Esophagus squamous epithelium (tissue), 5 donors: ENCODE measurements at places on chromosomes 4 and X. TPM values are rescaled to one million over a fixed set of nuclear protein-coding genes. Genes with fewer than 3 reads are reported as not detected.

Gene CFAP99
- 0.11 TPM for total RNA-seq

Gene ADH1C
- total RNA-seq = 10.8 TPM

Gene ABRAXAS1
- total RNA-seq = 9.0 TPM

Gene EREG
- total RNA-seq = 122 TPM

Gene NIPAL1
- total RNA-seq = 30.2 TPM

Gene RHOH
- total RNA-seq = 1.3 TPM

Gene ETDA
- total RNA-seq = not detected

Gene NELFA
- total RNA-seq = 23.7 TPM

- no peak for DNase-seq
Observed at GRCh38 chrX:71216485-71216884, 6.5 kb upstream of the GJB1 start.

GRCh38 chrX:29044423-29045184 is 457.4 kb downstream of the IL1RAPL1 start:
- DNase-seq = no peak

- no peak for DNase-seq
Observed at GRCh38 chr4:687971-688853, 739 bp downstream of the SLC49A3 start.

DNA sequence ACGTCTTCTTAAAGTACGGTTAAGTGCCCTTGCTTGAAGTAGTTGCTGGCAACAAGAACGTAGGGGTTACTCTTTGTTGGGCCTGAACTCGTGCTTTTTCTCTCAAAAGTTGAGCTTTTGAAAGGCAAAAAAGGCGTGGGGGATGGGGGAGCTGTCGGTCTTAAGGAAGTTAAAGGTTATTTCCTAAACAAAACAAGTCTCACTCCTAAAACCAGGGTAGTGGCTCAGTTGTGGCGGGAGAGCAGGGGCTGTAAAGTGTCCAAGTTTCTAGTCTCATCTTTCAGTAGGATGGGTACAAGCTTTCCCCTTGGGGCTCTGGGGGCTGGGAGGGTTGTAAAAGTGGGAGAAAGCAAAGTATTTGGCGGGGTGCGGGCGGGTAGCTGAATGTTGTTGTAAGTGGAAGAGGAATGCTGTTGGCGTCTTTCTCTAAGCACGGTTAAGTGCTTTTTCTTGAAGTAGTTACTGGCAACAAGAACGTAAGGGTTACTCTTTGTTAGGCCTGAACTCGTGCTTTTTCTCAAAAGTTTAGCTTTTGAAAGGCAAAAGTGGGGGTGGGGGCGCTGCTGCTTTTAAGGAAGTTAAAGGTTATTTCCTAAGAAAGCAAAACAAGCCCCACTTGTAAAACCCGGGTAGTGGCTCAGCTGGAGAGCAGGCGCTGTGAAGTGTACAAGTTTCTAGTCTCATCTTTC is 904 bp upstream of the WDR1 start:
- no peak for DNase-seq

DNA sequence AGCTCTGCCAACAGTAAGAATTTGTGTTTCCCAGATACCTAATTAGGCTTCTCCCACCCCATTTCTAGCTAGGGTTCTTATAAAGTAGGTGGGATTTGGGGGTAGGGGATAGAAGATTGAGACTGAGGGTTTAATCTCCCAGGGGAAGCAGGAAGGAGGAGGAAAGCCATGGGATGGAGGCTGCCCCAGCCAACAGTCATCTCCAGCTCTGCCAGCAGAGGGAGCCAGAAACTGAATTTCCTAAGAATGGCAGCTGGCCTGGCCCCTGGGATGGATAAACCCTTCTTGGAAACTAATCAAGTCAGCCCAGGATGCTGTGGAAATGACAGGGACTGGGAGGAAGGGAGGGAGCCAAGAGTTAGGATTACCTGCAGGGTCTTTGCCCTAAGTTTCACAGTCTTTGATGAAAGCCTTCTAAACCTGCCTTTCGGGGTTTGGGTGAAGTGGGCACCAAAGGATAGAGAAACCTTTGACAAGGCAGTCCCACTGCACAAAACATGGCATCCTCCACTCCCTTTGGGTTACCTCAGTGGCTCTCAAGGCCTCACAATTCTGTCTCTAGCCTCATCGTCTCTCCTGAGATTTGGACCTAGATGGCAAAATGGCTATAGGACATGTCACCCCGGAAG is 6.7 kb upstream of the ERCC6L start:
- DNase-seq = no peak

DNA sequence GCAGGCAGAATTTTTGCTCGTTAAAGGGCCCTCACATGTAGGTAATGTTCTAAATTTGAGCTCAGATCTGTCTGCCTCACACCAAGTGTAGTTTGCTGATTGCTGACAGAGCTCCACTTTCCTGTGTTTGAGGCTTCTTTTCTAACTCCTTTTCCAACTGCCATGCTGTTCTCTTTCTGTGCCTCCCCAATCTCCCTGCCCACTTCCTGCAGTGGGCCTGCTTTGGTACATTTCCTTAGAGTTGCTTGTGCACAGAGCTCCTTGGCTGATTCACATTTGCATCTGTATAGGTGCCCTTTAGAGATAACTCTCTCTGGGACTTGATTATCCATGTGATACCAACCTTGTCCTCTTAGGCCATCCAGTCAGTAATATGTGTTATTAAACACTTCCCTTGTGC is 4.5 kb downstream of the MED28 start:
- DNase-seq = no peak

DNA sequence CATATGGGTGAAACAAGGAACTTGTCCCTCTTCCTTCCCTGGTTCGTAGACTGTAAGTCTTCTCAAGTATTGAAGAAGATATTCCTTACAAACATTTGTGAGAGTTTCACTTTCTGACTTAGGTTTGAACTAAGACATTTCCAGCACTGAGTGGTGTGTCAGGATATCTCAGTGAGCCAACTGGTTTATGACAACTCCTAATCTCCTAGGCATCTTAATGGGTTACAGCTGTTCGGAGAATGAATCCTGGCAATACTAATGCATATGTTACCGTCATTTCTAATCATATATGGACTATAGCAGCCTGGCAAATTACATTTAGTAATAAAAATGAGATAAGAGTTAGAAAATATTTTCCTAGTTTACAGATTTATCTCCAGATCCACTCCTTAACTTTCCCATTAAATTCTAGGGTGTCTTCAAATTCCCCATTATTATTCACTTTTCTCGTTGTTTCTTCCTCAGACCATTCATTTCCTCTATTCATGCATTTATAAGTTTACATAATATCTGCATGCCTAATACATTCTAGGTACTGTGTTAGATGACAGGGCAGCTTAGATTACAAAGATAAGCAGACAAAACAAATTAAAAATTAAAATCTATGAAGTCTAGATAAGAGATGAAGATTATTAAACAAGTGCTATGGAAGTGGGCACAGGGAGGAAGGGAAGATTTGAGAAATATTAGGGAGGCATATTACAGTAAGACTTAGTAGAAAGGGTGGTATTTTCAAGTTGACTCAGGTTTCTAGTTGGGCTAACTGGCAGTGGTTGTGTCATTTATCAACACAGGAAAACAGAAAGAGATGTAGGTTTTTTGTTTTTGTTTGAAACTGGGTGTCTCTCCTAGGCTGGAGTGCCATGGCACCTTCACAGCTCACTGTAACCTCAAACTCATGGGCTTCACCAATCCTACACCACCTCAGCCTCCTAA is 173.9 kb downstream of the WDFY3 start:
- no peak for DNase-seq

GRCh38 chr4:42995343-42995944 is 102.9 kb downstream of the GRXCR1 start:
- no peak for DNase-seq

GRCh38 chr4:987624-988513 is 1.0 kb downstream of the IDUA start:
- no peak for DNase-seq

GRCh38 chr4:164212134-164212533 is 541.8 kb upstream of the SMIM31 start:
- DNase-seq = no peak

DNA sequence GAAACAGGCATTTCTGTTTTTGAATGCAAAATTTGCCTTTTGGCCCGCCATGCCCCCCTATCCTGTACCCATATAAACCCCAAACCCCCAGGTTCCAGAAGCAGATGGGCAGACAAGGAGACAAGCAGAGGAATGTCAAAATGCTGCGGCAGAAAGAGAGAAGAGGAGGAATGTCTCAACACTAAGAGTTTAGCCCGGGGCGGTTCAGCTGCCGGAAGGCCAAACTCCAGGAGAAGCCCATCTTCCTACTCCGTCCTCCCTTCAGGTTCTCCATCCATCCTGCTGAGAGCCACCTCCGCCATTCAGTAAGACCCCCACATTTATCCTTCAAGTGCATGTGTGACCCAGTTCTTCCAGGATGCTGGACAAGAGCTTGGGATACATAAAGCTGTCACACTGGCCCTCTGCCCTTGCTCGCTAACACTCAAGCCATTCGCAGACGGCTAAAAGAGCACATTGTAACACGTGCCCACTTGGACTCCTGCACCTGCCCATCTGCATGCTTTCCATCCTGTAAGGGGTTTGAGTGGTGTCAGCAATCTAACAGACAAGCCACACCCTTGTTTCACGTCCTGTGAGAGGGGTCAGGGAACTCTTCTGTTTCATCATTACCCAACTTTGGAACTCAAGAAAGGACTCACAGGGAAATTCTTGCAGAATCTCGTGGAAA is 31.3 kb downstream of the TLR10 start:
- DNase-seq = no peak

DNA sequence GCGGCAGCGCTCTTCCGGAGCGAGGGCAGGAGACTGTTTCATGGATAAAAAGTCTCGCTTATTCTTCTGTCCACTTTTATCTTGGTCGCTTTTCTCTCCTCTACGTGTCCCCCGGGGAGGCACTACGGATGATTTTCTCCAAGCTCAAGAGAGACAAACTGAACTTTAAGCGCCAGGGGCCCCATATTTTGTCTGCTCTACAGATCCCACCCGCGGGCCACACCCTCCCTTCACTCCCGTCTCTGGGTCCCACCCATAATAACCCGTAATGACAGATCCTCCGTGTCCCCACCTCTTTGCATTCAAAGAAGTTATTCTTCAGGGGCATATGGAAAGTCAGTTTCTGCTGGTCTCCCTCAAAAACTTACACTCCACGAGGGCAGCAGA is at the start of gene CORIN:
Gene CORIN (minus strand): TSS at position 160 of the 387 bp plus-strand sequence. CDS start 118 bp downstream, at position 42.
- DNase-seq = no peak

GRCh38 chr4:11831739-11832138 is 403.0 kb upstream of the HS3ST1 start:
- no peak for DNase-seq

DNA sequence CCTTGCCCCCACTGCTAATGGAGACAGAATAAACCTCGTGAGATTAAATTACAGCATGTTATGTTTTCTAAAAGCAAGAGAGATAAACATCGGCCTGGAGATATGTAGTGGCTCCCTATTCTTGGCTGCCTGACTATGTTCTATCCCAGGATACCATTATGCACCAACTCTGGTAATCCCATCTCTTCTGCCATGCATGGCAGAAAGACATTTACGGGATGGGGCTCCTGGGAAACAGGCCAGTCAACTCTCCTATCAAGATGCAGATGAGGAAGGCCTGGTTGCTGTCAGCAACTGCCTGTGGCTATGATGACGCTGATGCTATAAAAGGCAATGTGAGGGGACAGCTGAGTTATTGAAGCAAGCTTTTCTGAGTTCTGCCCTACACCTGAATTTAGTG is 166.2 kb upstream of the VCX3A start:
- DNase-seq = no peak

GRCh38 chrX:368811-369562 is 17.7 kb downstream of the PPP2R3B start:
- no peak for DNase-seq

DNA sequence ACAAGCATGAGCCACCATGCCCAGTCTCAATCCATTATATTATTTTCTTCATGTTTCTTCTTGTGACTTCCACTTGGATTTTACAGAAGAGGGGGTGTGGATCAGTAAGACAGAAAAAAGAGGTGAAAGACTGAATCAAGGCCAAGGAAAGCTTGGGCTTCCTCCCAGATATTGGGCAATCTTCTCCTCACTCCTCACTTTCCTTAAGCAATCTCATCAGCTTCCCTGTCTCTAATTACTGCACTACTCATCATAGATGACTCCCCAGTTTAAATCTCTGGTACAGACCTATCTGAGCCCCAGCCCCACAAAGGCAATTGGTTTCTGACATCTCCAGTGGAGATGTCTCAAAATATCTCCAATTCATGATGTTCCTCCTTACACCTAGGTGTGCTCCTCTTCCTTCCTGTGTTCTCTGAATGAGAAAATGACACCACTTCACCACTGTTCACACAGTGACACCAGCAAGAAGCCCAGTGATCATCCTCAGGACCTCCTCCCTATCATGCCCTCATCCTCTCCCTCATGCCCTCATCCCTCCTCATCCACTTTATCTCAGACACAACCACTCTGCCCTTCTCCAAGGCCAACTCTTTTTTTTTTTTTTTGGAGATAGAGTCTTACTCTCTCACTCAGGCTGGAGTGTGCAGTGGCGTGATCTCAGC is 44.8 kb upstream of the HERC6 start:
- DNase-seq = no peak

GRCh38 chrX:153709726-153710674 is 14.2 kb downstream of the BCAP31 start:
- DNase-seq = no peak

- no peak for DNase-seq
Observed at GRCh38 chrX:40148385-40149285, 50.9 kb upstream of the BCOR start.

- no peak for DNase-seq
Observed at GRCh38 chrX:14491689-14492088, 37.6 kb upstream of the GLRA2 start.

- no peak for DNase-seq
Observed at GRCh38 chr4:2962614-2963174, 512 bp downstream of the NOP14 start.

GRCh38 chr4:151165205-151166000 is 66.0 kb downstream of the RPS3A start:
- DNase-seq = no peak

GRCh38 chrX:9983846-9984245 is 16.7 kb downstream of the CLDN34 start:
- DNase-seq = no peak

DNA sequence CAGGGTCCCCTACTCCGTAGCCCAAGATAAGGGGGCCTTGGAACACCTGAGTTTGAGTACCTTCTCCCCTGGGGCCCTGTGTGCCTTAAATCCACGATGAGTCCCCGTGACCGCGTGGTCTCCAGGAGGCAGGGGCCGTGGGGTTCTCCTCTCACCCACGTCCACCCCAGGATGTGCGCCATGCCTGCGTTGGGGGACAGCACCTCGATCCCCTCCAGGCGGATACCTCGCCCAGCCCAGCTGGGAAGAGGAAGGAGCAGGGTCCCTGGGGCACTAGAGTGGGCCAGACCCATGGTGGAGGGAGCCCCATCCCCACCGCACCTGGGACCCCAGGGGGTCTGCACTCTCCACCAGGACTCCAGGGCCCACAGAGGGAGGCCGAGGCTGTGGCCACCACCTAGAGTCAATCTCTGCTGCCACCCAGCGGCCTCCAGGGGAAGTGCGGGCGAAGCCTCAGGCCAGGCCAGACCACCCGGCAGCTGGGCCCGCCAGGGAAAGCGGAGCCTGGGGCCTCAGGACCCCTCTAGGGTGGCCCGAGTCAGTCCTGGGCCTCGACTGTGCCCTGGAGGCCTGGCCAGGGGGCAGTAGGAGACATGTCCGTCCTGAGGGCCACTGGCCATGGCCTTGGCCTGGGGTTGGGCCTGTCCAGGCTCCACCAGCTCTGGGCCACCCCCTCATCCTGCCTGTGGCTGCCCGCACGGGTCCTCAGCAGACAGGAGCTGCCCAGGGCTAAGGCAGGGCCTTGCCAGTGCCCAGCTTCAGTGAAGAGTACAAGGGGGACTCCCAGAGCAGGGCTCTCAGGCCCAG is 55.0 kb downstream of the FAM53A start:
- no peak for DNase-seq

- DNase-seq = no peak
Observed at GRCh38 chrX:108945883-108946523, 209.6 kb upstream of the IRS4 start.

GRCh38 chr4:144295286-144295995 is 154.9 kb upstream of the GYPA start:
- no peak for DNase-seq
